ENCODE measurements at places on chromosomes 7 and 10.

GRCh38 chr7:122402235-122402634 lies 97.7 kb upstream of the FEZF1 start:
- no peak for DNase-seq

DNA sequence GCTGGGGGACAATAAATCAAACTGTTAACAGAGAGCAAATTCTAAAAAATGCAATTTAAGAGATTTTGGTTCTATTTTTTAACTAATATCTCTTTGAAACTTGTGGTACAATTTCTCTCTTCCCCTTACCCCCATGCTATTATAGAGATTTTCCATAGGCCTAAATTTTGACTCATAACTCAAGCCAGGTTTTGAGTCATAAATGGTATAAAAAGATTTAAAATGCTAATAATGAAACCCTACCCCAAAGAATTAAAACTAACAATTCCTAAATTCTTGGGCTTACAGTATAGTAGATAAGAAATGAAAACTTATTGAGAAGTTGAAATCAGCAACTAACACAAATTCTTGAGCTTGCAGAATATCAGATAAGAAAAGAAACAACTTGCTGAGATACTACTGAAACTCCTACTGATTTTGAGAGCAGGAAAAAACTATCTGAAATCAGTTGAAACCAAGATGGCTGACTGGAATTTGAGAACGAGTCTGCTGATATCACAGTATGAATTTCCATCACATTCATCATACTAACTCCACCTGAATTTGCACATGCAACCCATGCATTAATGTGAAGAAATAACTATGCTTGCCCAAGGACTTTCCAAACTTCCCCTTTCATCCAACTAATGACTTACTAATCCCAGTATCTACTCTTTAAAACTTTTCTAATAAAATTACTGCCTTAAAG lies 36.3 kb downstream of the POT1 start:
- DNase-seq, result no peak

DNA sequence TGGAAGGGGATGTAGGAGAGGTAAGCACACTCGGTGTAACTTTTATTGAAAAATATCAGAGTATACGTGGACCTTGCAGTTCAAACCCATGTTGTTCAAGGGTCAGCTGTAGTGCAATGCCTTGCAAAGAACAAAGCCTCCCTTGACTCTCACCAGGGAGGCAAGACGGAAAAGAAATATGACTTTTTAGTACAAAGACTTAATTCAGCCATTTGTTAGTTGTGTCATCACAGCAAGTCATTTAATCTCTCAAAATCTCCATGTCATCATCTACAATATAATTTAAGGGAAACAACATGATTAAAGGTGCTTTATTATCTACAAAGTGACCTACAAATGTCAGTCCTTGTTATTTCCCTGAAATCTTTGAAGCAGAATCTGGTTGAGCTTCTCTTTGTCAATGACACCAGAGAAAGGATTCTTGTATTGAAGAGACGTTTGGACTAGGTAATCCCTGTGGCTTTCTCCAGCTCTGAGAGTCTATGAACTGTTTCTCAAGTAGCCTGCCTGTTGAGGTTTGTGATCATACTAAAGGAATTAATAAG lies 502.8 kb downstream of the REEP3 start:
- no peak for DNase-seq

DNA sequence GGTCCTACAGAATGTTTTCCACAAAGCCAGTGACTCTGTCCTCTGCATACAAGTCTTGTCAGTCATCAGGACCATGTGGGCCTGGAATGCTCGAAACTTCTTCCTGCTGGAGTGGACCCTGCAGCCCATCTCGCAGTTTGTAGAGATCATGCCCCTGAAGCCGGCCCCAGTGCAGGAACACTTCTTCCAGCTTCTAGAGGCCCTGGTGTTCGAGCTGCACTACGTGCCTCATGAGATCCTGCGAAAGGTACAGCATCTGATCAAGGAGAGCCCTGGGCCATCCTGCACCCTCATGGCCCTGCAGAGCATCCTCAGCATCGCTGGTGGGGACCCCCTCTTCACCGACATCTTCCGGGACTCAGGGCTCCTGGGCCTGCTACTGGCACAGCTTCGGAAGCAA lies 46.5 kb downstream of the WDFY4 start:
- DNase-seq, result no peak

- DNase-seq, result no peak
Measured at GRCh38 chr10:48554656-48555055, 50.2 kb downstream of the ARHGAP22 start.

Measured in CD4-positive, alpha-beta T cell (primary cell).